ENCODE measurements at places on chromosomes 6 and 20.
A peak's percentile ranks its signal among the peaks of the same experiment; 100 is the strongest.

DNA sequence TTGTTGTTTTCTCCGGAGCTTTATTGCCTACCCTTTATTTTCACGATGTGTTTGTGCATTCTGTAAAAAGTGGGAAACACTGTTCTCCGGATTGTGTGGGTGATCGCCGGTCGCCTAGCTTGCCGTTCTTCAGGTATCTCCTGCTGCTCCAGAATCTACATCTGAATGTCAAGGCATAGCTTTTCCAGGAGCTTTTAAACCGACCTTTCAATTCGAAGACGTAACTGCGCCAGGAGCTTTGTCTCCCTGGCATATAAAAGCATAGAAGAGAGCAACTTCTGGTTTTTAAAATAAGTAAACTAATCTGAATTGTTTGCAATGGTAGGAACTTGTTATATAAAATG lies 96.0 kb downstream of the HFE start:
- DNase-seq: no peak

DNA sequence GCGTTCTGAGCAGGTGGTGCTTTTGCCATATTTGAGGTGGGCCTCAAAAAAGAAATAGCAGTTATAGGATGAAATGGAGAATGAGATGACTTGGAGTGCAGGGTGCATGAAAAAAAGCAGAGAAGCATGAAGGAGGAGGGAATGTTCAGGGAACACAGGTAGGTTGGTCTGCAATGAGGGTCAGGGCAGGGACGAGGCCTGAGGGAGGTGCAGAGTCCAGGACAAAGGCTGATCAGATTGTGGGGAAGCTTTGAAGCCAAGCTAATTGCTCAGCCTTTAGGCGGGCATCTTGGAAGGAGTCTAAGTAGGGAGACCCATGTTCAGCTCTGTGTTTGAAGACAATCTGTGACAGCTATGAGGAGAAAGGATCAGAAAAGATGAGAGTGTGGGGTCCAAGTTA lies 12.0 kb downstream of the TRAM2 start:
- DNase-seq: no peak

DNA sequence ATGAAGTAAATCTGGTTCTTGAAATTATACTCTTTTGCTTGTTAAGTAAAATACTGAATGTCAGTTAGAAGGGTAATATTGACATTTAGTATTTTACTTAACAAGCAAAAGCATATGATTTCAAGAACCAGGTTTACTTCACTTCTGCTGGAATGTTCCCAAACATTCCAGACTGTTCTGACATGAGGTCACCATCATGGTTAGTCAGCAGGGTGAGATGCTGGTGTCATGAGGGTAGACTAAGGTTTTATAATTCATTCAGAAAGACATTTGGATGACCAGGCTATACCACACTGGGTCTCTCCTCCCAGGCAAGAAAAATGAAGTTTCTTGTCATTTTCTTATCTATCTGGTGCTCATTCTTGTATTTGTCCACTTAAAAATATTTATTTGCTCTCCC lies 414.4 kb upstream of the MMS22L start:
- no peak for DNase-seq

DNA sequence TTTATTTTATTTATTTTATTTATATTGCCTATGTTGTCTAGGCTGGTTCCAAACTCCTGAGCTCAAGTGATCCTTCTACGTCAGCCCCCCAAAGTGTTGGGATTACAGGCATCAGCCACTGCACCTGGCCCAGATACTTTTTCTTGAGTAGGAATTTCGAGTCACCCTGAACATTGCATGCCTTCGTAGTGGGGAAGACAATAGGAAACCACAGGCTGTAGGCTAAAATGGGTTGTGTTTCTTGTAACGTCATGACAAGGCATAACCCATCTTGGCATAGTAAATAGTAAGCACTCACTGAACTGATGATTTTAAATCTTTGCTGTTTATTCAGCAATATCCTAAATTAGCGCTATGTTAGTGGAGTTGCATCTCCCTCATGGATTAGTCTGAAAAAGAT lies 34.9 kb downstream of the PTPN1 start:
- DNase-seq: peak; percentile 33

GRCh38 chr20:19922716-19923115 lies 94.4 kb upstream of the NAA20 start:
- no peak for DNase-seq

- DNase-seq: no peak
Measured at GRCh38 chr6:87558446-87558845, 31.3 kb downstream of the RARS2 start.

DNA sequence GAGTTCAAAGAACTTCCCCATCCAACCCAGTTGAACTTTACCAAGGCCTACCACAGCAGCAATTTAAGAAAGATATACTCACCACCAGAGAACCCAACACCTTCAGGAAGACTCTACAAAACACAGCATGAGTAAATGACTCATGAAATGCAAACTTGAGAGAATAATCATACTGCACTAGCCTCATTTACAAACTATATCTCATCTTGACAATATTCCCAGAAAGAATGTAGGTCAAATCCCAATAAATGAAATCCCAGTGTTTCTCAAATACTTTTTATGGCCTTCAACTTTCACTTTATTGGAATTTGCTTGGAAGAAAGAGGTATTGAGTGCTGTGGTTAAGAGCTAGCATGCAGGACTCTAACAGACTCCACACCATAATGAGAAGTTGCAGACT lies 60.0 kb downstream of the FYN start:
- DNase-seq: no peak

GRCh38 chr6:44960898-44961297 lies 367.2 kb upstream of the RUNX2 start:
- no peak for DNase-seq

GRCh38 chr6:52423971-52424381 lies 3.8 kb downstream of the EFHC1 start:
- no peak for DNase-seq

DNA sequence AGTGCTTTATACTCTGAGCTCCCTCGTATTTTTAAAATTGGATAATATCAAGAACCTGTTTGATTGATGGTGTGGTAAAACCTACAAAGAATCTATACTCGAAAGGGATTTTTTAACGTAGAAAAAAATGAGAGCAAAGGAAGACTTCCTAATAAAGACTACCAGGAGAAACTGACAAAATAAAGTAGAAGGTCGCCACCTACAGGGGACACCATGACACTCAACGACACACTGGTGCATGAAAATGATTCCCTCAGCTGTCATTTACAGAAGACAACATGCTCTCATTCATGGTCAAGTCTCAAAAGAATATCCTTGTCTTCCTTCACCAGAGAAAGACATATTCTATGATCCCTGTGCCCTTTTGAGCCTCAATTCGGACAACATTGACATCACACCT lies 10.1 kb upstream of the NHSL1 start:
- no peak for DNase-seq

DNA sequence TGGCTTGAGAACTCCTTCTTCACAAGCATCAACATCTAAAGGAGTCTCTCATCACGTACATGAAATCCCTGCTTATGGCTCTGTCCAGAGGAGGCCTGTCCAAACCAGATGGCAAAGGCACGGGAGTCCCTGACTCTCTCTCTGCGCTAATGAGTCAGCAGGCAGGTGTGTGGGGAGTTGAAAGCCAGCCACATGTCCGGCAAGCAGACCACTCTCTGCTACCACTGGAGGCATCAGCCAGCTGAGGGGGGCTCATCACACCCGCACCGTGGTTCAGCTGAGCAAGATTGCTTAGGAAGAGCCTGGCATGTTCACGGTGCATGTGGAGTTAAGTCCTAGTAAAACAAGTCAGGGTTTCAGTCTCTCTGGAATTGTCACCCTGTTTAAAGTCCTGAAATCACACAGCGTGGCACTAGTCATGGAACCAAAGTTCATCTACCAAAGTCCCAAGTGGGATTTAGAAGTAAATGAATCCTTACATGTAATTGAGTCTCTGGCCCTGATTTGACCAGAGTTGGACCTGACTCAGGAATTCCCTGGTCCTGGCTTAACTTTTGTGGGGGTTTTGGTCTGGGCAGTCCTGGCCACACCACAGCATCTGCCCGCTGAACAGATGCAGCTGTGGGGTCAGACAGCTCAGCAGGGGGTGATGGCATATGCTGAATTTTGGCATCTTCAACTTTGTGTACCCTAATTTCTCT lies 155.2 kb upstream of the RIN2 start:
- no peak for DNase-seq
